Caco-2 (cell line): ENCODE measurements at places on chromosomes 11 and 22. TPM values are rescaled to one million over a fixed set of nuclear protein-coding genes. Genes with fewer than 3 reads are reported as not detected.

GRCh38 chr11:72190631-72191071, 1.3 kb upstream of the FOLR1 start:
- DNase-seq = peak; percentile 42

DNA sequence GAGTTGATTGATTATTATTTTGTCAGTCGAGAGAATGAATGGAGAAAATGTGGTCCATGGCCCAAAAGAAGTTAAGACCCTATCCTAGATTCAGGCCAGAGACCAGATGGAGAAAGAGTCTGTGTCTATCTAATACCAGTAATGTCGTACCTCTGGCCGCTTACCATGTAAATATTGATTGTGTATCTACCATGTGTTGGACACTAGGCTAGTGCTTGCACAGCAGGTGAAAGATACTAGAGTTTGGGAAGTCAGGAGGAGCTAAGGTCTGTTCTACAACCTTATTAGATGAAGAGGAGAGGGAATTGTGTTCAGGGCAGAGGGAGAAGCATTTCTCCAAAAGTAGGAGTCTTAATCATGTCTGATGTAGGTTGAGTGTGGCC, 31.8 kb downstream of the PIK3IP1 start:
- DNase-seq = no peak

DNA sequence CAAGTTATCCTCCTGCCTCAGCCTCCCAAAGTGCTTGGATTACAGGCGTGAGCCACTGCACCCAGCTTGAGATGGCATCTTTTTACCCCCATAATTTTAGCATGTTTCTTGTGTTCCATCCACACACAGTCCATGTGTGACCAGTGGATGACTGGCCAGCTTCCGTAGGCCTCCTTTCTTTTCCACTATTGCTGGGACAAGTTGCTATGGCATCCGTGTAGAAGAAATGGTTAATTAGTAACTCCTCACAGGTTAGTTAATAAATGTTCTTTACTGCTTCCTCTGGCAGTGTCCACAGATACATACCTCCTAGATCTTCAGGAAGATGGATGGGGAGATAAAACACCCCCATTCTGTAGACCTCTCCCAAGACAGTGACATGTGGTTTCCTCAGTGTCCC, 154.3 kb upstream of the RASSF10 start:
- DNase-seq = no peak

DNA sequence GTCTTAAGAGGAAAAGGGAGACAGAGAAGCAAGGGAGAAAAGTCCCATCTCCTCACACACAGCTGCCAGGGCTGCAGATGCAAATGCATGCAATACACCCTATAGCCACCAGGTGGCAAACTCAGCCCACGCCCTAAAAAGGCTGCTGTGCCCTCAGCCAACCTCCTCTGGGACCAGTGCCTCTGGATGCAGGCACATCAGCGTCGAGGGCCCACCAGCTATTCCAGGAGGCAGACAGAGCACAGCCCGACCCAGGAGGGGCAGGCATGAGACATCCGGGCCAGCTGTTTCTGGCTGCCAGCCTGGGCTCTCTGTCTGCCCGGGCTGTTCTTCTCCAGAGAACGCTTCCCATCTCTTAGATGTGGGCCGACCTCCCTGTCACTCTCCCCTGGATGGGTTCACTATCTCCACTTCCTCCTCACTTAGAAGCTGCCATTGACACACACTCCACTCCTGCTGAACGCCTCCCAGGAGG, 39.7 kb downstream of the TPBGL start:
- DNase-seq = peak; percentile 86

DNA sequence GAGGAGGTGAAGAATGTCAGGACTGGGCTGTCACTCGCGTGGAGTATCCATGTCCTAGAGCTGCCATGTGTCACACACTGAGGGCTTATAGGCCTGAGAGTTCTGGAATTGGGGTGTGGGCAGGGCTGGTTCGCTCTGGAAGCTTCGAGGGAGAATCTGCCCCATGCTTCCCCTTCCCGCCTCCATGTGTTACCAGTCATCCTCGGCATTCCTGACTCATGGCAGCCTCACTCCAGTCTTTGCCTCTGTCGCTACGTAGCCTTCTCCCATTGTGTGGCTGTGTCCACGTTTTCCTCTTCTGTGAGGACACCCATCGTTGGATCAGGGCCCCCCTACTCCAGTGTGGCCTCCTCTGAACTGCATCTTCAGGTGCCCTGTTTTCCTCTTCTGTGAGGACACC, 301.2 kb downstream of the TBC1D22A start:
- DNase-seq = no peak

Gene BCO2
- 1.3 and 2.2 TPM in 2 replicates for total RNA-seq

- DNase-seq = no peak
Observed at GRCh38 chr11:115005663-115006062, 327.3 kb downstream of the NXPE2 start.

Gene RTN3
- total RNA-seq = 162 and 179 TPM in 2 replicates

Gene MUC6
- not detected in 2 replicates for total RNA-seq

DNA sequence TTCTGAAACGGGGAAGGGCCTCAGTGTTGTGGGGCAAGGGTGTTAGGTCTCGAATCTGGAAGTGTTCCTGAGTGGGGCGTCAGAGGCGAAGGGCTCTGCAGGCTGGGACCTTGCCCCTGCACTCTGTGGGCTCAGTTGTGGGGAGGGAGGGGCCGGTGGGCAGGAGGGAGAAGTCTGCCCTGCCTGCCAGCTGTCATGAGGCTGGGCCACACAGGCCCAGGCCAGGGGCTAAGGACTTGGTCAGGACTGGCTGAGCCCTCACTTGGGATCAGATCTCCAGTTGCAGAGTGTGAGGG, at the start of gene CRACR2B:
TSS of gene CRACR2B (plus strand) at position 23 of the 296 bp plus-strand sequence. CDS start 689 bp downstream, outside the sequence.
- no peak for DNase-seq

DNA sequence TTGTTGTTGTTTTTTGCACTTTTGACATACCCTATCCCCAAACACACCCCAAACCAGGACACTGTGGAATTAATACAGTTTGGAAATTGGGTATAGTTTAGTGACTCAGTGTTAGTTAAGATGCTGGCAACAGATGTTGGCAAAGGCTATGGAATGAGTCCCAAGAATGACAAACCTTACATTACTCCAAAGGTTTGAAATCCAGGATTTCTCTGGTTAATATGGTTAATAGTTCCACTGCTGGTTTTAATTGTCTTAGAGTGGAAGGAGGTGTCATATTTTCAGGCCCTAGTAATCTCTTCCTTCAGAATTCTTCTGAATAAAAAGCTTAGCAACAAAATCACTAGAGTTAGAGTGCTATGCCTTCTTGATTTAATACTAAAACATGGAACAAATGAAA, 775 bp downstream of the LPXN start:
- no peak for DNase-seq

- DNase-seq = no peak
Observed at GRCh38 chr11:117919781-117920221, 9.4 kb downstream of the TMPRSS13 start.

Gene AMPD3
- total RNA-seq = 10.5 and 13.4 TPM in 2 replicates

GRCh38 chr11:20501252-20501651, 98.2 kb upstream of the SLC6A5 start:
- no peak for DNase-seq

Gene OR6T1
- not detected in 2 replicates for total RNA-seq

Gene PATE4
- not detected in 2 replicates for total RNA-seq

Gene OTOG
- 0.95 and 2.5 TPM in 2 replicates for total RNA-seq

Gene THYN1
- total RNA-seq = 88.3 and 94.5 TPM in 2 replicates

Gene OR4D5
- not detected in 2 replicates for total RNA-seq

GRCh38 chr11:131814108-131814507, 443.7 kb downstream of the NTM start:
- DNase-seq = no peak

Gene SLC6A5
- total RNA-seq = not detected in 2 replicates

GRCh38 chr22:23095733-23096342, 25.5 kb downstream of the GNAZ start:
- DNase-seq = no peak

GRCh38 chr22:37012262-37012904, 6.9 kb downstream of the TST start:
- DNase-seq = no peak

Gene PARVA
- total RNA-seq = 37.6 and 45.3 TPM in 2 replicates

Gene RIMBP3B
- total RNA-seq = not detected in 2 replicates

Gene DESI1
- total RNA-seq = 38.2 and 38.9 TPM in 2 replicates

DNA sequence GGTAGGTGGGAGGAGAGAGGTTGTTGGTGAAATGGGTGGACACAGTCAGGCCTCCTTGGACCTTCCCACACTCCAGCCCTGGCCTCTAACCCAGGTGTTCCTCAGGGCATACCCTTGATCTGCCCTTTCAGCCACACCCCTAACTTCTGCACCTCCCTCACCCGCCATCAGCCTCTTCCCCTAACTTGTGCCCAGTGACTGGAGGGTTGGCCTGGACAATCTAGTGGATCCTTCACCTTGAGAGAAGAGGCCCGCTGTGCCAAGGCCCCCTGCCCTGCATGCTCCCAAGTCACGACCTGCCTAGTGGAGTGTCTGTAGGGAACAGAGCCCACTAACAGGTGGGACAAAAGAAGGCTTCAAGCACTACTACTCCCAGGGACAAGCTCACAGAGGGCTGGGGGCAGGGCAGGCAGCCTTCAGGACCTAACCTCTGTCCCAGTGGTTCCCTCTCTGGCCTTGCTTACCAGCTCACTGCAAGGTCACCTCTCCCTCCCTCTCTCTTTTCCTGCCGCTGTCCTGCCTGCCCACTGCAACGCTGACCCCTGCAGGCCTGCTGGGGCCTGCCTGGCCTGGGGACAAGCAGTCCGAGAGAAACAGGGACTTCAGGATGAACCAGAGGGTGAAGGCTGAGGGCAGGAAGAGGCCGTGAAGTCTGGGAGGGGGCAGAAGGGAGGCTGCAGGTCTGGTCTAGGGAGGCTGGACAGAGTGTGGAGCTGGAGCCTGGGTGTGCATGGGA, 3.3 kb downstream of the SYT7 start:
- DNase-seq = peak; percentile 75

- DNase-seq = no peak
Observed at GRCh38 chr11:105027678-105028077, 4.7 kb upstream of the CASP5 start.

DNA sequence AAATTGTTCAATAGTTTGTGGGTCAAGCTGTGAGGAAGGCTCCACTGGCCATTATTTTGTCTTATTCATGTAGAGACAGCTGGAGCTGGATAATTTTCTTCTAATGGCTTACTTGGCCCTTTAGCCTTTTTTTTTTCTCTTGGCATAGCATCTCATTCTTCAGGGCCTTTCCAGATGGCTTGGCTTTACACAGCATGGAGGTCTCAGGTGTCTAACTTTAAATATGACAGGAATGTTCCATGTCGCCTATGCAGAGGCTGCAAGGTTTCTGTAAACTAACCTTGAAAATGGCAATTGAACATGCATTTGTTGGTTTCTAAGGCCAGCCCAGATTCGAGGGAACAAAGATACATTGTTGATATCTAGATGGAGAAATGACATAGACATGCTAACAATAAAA, 247.9 kb upstream of the CNTN5 start:
- no peak for DNase-seq

Gene SUSD2
- total RNA-seq = 7.0 and 8.6 TPM in 2 replicates

DNA sequence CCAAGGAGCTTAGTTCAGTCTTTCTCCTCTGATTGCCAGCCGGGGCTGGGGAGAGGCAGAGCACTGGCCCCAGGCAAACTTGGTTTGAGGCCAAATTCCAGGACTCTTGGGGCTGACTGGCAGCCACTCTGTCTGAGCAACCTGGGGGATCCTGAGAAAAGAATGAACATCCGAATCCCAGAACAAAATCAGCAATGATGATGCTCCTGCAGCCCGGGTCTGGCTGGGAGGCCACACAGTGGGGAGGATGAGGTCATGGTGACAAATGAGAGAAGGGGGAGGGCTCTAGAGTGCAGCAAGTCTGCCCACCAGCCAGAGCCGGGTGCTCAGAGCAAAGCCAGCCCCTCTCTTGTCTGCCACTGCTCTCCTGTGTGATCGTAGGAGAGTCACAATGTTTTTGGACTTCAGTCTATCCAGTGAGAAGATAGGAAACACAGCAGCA, 71.8 kb upstream of the PAX6 start:
- DNase-seq = no peak

Gene HPX
- 10.7 and 10.9 TPM in 2 replicates for total RNA-seq

- DNase-seq = no peak
Observed at GRCh38 chr11:47393163-47394049, 15.0 kb upstream of the SLC39A13 start.

DNA sequence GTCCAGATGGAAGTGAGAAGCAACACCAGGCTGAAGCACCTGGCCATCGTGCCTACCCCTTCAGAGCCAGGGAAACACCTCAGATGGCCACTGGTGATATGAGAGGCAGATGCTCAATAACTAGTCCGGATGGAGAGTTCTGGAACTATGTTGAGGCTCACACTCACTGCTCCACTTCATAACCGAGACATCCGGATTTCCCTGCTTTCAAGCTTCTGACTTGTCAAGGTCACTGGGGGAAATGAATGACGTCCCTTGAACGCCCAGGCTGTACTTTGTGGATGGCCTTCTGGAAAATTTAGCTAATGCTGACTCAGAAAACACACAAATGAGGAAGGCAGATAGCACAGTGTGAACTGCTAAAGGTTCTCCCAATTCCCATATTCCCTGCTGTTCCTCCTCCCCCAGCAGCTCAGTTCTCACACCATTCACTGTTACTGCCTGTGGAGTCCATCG, at the start of gene LYVE1:
TSS of gene LYVE1 (minus strand) at position 180 of the 456 bp plus-strand sequence. CDS start at position 47, 133 bp downstream.
- no peak for DNase-seq

DNA sequence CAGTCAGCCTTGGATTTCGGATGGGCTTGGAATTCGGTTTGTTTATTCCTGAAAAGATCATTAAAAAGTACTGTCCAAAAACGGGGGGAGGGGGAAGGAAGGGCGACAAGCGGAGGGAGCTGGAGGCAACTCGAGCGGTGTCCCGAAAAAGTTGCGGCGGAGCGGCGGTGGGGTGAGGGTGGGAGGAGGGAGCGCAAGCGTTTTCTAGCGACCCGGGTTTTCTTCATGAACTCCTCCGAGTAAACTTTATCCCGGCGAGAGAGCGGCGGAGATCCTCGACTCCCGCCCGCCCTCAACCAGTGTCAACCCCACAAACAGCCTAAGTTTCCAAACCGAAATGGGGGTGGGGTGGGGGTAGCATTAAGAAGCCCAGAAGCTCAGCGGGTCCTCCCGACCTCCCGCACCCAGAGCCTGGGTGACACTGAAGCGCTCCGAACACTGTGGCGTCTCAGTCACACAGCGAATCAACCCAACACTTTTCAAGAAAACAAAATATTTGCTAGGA, 133.0 kb upstream of the C11orf58 start:
- DNase-seq = peak; percentile 40

Gene KCNJ1
- total RNA-seq = not detected in 2 replicates

Gene GPHA2
- not detected in 2 replicates for total RNA-seq

Gene DBX1
- not detected in 2 replicates for total RNA-seq

DNA sequence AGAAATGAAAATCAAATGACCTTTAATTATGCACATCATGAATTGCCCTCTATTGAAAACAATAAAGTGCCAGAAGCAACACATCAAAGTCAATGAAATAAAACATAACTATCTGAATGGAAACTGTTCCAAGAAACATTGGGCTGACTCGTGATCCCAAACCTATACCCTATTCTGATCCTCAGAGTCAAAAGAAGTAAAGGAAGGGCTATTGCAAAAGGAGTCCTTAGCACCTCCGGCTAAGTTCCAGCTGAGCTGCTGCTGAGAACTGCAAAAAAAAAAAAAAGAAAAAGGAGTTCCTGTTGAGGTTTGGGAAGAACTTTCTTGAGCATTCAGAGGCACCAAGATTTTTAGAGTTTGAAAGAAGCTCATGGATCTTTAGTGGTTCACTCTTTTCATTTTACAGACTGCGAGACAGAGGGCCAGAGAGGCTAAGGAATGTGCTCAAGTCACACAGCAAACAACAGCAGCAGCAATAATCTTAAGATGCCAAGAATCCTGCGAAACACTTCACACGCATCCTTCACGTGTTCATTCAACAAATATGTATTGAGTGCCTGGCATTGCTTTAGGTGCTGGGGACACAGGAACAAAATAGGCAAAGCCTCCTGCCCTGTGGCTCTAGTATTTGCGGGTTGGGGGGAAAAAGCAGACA, 841 bp upstream of the TMPRSS13 start:
- no peak for DNase-seq
